ENCODE measurements at places on chromosomes 4 and X.

- DNase-seq, result no peak
Observed at GRCh38 chr4:118235566-118236120, 117.2 kb downstream of the PRSS12 start.

GRCh38 chrX:37454537-37455285 is 105.5 kb downstream of the PRRG1 start:
- DNase-seq, result peak; percentile 74

DNA sequence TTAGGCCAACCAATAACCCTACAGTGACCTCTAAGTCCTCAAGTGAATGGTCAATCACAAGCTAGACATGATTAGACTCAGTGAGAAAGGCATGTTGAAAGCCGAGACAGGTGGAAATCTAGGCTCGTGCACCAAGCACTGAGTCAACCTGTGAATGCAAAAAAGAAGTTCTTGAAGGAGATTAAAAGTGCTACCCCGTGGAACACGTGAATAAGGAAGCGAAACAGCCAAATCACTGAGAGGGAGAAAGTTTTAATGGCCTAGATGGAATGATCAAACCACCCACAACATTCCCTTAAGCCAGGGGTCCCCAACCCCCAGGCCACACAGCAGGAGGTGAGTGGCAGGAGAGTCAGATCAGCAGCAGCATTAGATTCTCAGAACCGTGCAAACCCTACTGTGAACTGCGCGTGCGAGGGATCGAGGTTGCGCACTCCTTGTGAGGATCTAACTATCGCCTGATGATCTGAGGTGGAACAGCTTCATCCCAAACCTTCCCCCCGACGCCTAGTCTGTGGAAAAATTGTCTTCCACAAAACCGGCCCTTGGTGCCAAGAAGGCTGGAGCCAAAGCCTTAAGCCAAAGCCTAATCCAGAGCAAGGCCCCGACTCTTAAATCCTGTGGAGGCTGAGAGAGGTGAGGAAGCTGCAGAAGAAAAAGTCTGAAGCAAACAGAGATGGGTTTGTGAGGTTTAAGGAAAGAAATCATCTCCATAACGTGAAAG is 19.5 kb upstream of the PDE6B start:
- no peak for DNase-seq

DNA sequence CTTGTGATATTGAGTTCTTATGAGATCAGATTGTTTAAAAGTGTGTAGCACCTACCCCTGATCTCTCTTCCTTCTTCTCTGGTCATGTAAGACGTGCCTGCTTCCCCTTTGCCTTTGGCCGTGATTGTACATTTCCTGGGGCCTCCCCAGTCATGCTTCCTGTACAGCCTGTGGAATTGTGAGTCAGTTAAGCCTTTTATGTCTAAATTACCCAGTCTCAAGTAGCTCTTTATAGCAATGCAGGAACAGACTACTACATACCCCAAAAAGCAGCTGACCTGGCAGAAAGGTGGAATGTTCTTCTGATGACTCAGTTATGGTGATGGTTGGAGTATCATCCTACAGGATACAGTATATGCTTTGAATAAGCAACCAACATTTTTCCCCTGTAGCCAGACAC is 11.4 kb upstream of the MCUB start:
- no peak for DNase-seq

DNA sequence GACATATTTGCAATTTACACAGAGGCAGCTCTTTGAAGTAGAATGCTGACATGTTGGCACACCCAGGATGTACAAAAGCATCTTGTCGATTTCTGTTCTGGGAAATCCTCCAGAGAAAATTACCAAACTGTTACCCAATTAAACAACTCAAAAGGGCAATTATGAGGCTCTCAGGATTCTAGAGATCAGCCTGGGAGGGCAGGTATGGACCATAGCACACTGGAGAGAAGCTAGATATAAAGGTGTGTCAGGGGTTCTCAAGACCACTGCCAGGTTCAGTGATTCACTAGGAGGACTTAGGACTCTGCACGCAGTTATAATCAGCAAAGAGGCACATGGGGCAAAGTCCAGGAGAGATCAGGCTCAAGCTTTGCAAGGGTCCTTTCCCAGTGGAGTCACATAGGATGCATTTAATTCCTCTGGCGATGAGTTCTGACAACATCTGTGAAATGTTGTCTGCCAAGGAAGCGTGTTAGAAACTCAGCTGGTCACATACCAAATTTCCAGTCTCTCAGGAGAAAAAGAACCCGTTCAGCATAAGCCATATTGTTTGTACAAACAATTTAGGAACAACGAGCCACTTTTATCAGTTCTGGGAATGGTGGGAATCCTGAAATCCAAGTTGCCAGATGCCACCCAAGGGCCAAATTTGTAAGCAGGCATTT is 100.8 kb downstream of the SYTL5 start:
- DNase-seq, result no peak

DNA sequence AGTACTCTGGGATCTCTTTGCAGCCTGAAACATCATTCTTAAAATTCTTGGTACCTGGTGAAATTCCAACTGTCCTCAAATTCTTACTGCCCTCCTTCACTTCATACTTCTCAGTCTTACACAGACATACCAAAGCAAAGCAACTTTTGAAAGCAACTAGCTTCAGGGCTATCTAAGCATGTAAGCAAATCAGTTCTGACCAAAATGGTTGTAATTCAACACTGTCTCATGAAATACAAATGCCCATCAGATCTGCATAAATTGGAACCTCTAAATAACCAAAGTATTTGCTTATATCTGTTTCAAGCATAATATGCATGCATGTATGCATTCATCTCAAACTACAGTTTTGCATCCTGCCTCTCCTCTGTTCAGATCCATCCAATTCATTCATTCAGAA is 308.1 kb upstream of the PPARGC1A start:
- DNase-seq, result no peak

GRCh38 chr4:145663194-145663593 is 16.8 kb upstream of the C4orf51 start:
- DNase-seq, result no peak

DNA sequence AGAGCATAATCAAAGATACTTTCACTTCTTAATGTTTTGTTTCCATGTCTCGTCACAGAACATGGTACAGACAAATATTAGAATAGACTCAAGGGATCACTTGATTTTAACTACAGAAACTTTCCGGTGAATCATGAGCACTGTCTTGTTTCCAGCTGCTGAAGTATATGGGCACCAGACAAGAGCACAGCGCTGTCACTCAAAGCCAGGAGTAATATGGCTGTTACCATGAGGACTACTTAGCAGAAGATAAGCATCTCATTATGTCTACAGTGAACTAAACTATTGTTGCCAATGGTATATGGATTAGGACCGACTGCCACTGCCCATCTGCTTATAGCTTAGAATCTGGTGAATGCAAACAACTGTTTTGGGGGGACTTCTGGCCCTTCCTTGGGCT is 34.3 kb downstream of the MECP2 start:
- no peak for DNase-seq

- DNase-seq, result no peak
Observed at GRCh38 chrX:77668391-77669237, 117.4 kb downstream of the ATRX start.

- no peak for DNase-seq
Observed at GRCh38 chr4:173415885-173416653, 17.2 kb upstream of the SCRG1 start.

- no peak for DNase-seq
Observed at GRCh38 chr4:548976-549375, 27.1 kb downstream of the TMEM271 start.

DNA sequence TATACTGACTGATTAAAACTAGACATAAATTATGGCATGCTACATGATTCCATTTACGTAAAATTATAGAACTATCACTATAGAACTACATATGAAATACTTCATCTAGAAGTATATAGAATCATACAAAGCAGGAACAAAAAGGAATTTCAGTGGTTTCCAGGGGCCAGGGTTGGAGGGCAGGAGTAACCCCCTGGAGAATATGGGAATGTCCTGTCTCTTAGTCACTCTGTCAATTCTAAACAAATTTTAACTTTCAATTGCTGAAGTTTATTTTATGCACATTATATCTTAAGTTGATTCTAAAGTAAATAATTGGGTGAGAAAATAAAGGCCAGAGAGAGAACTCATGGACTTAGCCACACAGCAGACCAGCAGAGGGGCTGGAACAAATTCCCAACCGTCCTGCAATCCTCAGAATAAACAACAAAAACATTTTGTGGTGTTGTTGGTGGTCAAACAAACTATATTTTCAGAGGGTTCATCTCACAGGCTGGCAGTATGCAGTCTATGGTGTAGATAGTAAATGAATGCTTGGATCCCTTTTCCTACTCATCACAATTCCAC is 476.9 kb upstream of the SLIT2 start:
- no peak for DNase-seq

GRCh38 chr4:125315576-125316400 is 1.0 kb downstream of the FAT4 start:
- peak; percentile 39 for DNase-seq

GRCh38 chr4:18611026-18611425 is 589.5 kb upstream of the LCORL start:
- no peak for DNase-seq

- DNase-seq, result no peak
Observed at GRCh38 chrX:31629195-31629594, 557.4 kb upstream of the FTHL17 start.

DNA sequence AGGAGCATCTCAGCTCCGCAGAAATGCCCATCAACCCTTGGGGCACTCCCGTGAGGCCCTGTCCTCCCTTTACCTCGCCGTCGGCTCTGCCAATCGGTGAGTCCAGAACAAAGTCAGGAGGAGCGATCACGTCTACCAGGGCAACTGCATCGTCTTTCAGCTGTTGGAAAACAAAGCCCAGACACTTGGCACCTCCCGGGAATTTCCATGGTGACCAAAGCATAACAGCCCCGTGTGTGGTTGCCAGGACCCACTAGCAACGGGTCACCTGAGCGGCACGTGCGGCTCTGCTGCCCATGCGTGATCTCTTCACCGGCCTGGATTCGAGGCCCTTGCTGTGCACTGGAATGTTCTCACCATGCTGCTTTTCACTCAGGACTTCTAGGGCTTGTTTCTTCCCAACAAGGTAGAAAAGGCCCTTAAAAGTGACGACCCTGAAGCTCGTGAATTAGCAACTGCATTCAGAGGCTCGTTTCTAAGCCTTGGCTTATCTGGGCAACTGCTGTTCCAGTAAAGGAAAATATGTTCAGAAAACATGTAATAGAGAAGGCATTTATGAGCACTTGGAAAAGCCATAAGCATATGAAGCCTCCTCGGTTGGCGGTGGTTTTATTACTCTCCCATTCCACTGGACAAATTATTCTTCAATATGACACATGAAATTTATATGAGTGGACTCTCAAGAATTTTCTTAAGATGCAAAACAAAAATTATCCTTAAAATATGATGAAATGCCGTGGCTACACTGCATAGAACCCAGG is 69.5 kb downstream of the ACOX3 start:
- no peak for DNase-seq

DNA sequence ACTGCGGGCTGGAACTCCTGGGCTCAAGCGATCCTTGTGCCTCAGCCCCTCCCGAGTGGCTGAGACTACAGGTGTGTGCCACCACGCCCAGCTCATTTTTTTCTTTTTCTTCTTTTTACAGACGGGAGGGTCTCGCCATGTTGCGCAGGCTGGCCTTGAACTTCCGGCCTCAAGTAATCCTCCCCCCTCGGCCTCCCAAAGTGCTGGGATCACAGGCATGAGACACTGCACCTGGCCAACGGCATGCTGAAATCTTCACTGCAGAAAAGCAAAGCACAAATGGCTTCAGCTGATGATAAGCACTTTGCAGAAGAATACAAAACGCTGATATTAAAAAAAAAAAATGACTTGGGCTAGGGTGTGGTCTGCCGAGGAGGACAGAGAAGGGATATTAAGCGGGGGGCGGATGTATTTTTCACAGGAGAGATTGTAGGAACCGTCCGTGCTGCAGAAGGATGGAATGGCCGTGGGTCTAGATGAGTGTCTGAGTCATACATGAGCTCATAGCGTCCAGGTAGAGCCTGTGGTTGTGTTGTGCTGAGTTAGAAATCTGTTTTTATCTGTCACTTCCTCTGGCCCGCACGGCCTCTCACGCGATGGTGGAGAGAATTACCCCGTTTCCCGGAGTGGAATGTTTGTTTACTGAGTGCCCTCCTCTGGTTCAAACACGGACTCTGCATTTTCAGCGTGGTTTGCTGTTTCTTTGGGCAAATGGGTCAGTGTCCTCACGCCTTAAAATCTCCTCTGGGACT is 8.5 kb upstream of the AKAP17A start:
- no peak for DNase-seq

DNA sequence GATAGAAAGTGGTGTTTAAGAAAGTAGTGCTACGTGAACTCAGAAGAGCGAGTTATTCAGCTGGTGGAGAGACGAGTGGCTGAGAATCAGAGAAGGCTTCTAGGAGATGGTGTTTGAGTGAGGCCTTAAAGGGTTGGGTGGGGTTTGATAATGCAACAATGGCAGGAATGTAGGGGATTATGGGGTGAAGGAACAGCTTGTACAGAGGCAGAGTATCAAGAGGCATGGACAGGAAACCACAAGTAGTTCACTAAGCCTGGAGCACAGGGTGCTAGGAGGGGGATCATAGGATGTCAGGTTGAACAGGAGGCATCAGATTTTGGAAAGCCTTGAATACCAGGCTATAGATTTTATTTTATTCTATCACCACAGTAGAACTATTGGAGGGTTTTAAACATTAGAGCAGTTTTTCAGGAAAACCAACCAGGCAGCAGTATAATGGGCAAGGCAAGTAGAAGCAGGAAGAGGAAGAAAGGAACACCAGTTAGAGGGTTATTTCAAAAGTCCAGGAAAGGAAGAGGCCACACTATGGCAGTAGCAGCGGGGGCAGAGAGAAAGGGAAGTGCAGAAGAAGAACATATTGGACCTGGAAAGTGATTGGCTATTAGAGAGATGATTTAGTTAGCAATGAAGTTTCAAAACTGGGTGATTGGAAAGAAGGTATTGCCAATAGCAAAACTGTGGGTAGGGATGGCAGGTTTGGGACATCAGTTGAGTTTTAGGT is 99.2 kb downstream of the DOCK11 start:
- no peak for DNase-seq

- no peak for DNase-seq
Observed at GRCh38 chr4:127400276-127400675, 232.5 kb upstream of the INTU start.

- DNase-seq, result no peak
Observed at GRCh38 chr4:66062921-66063320, 392.6 kb upstream of the EPHA5 start.

DNA sequence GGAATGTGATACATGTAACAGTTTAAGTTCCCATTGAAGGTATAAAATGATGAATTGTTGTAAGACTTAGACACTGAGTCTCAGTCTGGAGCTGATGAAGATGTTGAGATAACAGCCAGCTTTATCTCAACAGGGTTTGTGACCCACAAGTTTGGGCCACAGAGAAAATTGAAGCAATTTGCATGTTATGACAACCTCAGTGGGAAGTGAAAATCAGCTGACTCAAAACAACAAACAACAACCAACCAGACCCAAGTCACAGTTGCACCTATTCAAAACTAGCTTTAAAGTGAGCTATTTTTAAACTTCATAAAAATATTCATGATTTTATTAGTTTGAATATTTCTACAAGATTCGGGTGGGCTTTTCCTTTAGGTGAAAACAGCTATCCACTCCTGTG is 8.0 kb downstream of the SFRP2 start:
- DNase-seq, result no peak

- peak; percentile 66 for DNase-seq
Observed at GRCh38 chr4:140256941-140257340, 103.0 kb upstream of the MAML3 start.
